GM12864 (cell line): ENCODE measurements at places on chromosomes 3 and 15.

- no peak for DNase-seq
Measured at GRCh38 chr3:64184621-64185020, 40.6 kb downstream of the PRICKLE2 start.

DNA sequence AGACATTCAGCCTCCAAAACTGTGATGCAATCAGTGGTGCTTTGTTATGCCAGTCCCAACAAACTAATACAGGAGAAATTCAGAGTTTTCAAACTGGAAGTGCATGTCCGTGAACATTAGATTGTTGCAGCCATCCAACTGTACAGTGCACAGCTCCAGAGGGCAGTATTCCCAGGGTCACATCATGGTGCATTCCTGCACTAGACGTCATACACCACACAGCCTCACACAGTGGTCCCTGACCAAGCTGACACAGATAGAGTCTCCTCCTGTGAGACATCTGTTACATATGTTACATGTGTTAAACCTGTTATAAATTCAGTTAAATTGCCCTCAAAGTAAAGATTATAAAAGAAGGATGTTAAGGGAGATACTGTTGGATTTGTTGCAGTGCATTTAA is 209.0 kb downstream of the LRRN1 start:
- no peak for DNase-seq

GRCh38 chr3:37635251-37635650 is 226.4 kb upstream of the CTDSPL start:
- no peak for DNase-seq

GRCh38 chr15:29449136-29449535 is 179.5 kb upstream of the NSMCE3 start:
- DNase-seq, result no peak

DNA sequence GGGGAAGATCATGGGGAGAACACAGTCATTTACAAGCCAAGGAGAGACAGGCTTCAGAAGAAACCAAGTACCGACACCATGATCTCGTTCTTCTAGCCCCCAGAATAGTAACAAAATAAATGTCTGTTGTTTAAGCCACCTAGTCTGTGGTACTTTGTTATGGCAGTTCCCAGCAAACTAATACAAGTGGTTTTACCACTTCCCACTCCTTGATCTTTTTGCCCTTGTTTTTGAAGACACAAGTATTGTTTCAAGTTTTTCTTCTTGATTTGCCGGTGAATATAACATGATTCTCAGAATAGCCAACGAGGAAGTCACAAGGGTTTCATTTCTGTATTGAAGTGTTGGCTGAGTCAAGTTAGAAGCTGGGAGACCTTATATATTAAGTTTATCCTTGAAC is 220.3 kb downstream of the SOX2 start:
- DNase-seq, result peak; percentile 63

GRCh38 chr3:14721126-14721864 is 46.4 kb downstream of the C3orf20 start:
- DNase-seq, result no peak

DNA sequence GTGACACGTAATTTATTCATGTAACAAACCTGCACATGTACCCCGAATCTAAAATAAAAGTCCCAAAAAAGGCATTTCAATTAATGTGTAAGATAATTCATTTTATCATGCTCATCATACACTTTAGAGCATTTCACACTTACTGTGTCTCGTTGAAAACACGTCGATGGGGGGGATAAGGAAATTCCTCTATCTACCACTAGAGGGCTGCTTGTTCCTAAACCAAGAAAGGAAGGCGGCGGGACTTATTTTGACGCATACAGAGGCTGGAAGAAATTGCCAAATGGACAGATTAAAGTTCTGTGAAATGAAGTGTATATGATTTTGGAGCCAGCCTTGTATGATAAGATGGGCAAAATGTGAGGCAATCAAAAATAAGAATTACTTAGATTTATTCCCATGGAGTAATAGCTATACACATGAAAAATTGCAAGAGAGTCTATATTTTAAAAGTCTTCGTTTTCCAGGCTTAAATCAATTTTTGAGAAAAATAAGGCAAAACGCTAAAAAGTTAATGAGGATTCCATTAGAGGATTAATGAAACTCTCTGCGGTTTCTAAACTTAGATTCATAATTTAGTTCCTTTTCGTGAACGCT is 346.8 kb downstream of the CNTN3 start:
- DNase-seq, result peak; percentile 0

DNA sequence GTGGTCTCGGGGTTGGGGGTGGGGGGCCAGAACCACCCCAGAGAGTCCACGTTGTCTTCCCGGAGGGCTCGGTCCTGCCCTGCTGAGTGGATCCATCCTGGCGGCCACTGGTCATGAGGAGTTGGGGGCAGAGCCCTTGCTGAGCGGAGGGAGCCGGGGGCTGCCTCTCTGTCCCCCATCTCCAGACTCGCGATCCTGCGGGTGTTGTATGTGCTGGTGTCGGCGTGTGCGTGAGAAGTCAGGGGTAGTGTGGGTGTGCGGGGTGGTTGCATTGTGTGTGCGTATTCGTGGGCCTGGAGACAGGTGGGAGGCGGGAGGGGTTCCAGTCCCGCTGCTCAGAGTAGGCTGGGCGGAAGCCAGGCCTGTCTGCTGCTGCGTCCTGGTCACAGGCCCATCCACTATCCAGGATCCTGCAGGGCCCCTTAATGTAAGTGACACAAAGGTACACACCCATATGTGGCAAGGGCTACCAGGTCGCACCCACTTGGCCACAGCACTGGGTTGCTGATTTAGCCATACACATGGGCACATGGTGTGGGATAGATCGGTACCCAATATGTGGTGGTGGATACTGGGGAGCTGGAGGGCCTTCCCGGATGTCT is 30.7 kb downstream of the NBEAL2 start:
- no peak for DNase-seq

DNA sequence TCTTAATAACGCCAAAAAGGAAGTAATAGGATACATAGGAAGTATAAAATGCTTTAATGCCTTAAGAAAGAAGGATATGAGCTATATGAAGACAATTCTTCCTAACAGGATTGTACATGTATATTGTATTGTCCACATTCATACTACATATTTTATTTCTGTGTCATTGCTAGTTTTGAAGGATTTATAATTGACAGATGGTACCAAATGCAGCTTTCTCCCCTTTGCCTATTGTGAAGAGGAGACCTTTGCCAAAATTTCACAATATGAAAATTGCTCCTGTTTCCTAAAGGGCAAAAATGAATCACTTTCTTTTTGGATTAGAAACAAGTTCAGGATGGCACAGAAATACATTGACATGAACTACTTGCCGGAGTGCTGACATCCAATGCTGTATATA is 34.8 kb upstream of the EOMES start:
- DNase-seq, result no peak

GRCh38 chr3:188271226-188271914 is 117.4 kb downstream of the LPP start:
- DNase-seq, result no peak

DNA sequence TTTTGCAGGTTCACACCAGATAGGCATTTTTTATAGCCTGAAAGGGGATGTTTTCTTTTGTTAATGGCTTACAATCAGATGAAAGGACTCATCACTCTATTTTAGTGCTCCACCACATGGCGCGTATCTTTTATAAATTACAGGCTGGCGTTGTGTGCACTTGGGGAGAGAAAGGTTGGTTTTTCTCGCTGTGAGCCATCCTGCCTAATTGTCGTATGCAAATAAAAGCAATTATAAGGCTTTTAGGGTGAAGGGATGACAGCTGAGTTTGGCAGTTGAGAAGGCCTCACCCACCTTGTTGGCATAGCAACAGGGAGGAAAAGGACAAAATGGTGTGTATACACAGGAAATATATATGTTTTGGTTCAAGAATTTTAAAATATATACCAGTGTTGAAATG is 268.0 kb downstream of the NR2F2 start:
- no peak for DNase-seq

DNA sequence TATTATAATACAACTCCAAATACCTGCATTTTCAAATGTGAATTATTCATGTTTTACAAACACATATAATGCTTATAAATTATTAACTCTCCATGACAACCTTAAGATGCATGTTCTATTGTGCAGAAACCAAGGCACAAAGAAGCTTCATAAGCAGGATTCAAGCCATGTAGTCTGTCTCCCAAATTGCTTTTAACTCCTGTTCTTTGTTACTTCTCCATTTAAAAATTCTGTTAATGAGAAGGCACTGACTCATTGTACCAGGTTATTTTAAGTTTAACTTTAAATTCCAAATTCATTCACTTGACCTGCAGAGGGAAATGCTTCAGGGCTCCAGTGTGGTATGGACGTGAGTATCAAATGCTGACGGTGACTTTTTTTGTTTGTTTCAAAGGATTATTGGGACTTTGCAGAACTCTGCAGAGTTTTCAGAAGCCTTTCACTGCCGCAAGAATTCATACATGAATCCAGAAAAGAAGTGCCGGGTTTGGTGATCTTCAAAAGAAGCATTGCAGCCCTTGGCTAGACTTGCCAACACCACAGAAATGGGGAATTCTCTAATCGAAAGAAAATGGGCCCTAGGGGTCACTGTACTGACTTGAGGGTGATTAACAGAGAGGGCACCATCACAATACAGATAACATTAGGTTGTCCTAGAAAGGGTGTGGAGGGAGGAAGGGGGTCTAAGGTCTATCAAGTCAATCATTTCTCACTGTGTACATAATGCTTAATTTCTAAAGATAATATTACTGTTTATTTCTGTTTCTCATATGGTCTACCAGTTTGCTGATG is 100.0 kb downstream of the MME start:
- no peak for DNase-seq

- DNase-seq, result no peak
Measured at GRCh38 chr15:79045041-79045440, 45.5 kb downstream of the RASGRF1 start.

DNA sequence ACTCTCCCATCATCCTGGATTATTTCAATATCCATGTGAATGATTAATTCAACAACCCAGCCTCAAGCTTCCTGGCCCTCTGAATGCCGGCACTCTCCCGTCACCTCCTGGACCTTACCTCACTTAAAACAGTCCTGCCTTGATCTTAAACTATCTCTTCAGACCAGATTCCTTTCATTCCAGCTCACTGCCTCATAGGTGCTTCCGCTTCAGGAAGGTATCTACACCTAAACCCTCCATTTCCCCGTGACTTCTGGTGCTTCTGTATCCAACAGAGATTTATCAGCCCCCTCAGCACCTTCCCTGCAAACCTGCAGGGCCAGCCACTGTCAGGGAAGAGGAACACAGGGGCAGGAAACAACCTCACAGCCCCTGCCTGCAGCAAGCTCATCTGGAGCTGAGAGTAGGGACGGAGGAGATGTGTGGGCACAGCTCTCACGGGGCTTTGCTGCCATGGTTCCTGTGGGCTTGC is 98.9 kb upstream of the TJP1 start:
- no peak for DNase-seq

DNA sequence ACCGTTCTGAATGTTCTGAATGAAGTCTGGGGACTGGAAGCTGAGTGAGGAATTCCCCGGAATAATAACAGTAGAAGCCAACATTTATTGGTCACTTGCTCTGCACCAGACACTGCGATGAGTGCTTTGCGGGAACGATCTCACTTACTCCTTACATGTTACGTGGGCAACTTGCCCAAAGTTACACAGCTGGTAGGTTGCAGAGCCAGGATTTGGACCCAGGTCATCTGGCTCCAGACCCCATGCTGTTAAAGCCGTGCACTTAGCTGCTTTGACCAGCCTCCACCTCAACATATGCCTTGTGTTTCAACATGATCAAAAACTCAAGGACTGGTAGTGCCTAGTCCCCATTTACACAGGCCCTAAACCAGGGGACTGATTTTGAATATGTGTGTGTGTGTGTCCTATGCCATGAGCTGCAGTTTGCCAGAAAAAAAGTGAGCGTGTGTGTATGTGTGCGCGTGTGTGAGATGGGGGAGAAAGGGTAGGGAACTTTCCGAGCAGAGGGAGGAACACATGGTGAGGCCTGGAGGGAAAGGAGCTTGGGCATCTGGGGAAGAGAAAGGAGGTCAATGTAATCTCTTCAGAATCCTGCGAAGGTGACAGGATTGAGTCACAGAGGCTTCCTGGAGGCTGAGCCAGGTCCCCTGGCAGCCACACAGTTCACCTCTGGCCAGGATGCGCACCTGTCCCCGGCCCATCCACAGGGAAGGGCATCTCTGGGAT is 28.9 kb downstream of the LINGO1 start:
- no peak for DNase-seq

DNA sequence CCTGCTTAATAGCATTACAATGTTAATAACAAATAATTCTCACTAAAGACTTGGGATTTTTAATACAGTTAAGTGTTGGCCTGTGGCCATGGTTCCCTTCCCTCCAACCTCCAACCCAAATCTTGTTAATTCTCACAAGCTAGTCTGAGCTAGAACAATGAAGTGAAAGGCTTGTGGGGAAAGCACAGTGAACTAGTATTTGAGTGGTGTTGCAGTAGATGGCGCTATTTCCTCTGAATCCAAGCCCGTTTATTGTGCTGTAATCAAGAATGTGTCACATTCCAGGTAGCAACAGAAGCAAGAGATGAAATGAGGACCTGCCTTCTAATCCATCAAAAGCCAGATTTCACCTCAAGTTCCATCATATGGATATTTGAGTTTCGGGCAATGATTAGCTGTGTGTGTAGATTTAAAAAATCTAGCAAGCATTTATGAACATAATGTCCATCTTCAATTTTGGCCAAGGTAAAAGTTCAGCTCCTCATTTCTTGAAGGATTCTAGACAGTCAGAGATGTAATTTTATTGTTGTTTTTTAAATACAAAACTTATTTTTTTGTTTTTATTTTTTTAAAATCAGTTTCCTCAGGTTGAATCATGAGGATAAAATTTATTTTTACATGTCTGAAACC is 160.7 kb downstream of the SQOR start:
- peak; percentile 10 for DNase-seq

DNA sequence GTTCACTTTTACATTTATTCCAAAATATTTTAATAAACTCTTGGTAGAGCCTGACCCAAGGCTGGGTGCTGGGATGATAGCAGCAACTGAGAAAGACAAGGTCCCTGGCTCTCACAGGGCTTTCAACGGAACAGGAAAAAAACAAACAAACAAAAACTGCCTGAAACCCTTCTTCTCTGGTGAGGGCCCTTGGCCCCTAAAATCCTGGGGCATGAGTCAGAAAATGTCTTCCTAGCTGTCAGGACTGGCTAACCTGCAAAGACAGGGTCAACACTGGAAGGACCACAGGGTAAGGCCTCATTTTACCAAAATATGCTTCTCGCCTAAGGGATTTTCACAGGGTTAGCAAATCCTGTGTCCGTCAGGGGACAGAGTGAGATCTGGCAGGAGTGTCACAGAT is 45.7 kb upstream of the WNT5A start:
- DNase-seq, result no peak

- no peak for DNase-seq
Measured at GRCh38 chr3:52816654-52817053, 13.8 kb downstream of the ITIH4 start.

- no peak for DNase-seq
Measured at GRCh38 chr3:119751423-119751822, 30.5 kb upstream of the NR1I2 start.

GRCh38 chr3:157239082-157239704 is 79.2 kb upstream of the CCNL1 start:
- peak; percentile 46 for DNase-seq

- DNase-seq, result no peak
Measured at GRCh38 chr3:29430558-29430971, 149.7 kb downstream of the RBMS3 start.
